Melanocyte of skin (primary cell): ENCODE measurements at places on chromosomes 3 and 15. TPM values are rescaled to one million over a fixed set of nuclear protein-coding genes. Genes with fewer than 3 reads are reported as not detected.

GP5 gene
- under 0.01 TPM in 2 replicates for total RNA-seq

TRIM59 gene
- 4.8 and 9.5 TPM in 2 replicates for total RNA-seq

RTP1 gene
- total RNA-seq = not detected in 2 replicates

HMCES gene
- total RNA-seq = 13.8 and 15.1 TPM in 2 replicates

CFAP161 gene
- total RNA-seq = 0.31 and 0.67 TPM in 2 replicates

ALS2CL gene
- 0.67 and 1.1 TPM in 2 replicates for total RNA-seq

AHSG gene
- total RNA-seq = not detected in 2 replicates

LTK gene
- total RNA-seq = not detected in 2 replicates
